ENCODE measurements at places on chromosomes 1 and 21. TPM values are rescaled to one million over a fixed set of nuclear protein-coding genes. Genes with fewer than 3 reads are reported as not detected.

DNA sequence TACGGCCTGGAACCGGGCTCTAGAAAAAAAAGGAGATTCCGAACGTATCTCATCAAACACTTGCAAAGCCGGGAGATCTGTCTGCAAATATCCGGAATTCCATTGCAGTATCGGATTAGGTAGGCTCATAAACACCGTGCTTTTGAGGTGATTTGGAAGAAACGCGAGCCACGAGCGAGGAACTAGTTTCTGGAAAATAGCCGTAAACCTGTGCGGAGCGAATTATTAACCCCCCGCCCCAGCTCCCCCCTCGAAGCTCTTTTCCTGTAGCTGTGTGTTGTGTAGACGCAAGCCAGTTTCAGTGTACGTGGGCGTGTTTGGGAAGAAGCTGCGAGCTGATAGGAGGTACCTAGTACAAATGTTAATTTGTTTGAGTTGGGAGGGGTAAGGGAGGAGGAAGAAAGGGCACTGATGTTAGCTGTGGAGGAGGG lies 1.1 kb downstream of the RALGPS2 start:
- DNase-seq: peak; percentile 69

GRCh38 chr1:61659061-61659460 lies 65.9 kb downstream of the TM2D1 start:
- DNase-seq: no peak

GRCh38 chr1:16921391-16922185 lies at the start of gene CROCC:
TSS of gene CROCC (plus strand) at chr1:16921931. CDS start at chr1:16922019, 88 bp downstream.
- peak; percentile 80 for DNase-seq

The CD164L2 gene
- not detected for total RNA-seq

GRCh38 chr21:42016364-42016985 lies 6.3 kb upstream of the ZBTB21 start:
- DNase-seq: no peak
